Sigmoid colon (tissue), 7 donors: ENCODE measurements at places on chromosomes 2 and 18. TPM values are rescaled to one million over a fixed set of nuclear protein-coding genes. Genes with fewer than 3 reads are reported as not detected.
A peak's percentile ranks its signal among the peaks of the same experiment; 100 is the strongest.

- H3K4me3 ChIP-seq = no peak overlapping the region
- no peak overlapping the region for H3K27ac ChIP-seq
- H3K27me3 ChIP-seq = no peaks in the 10 kb centered on the region
- no peak for DNase-seq
- no peaks in the 10 kb centered on the region for H3K36me3 ChIP-seq
Observed at GRCh38 chr2:199692489-199692888, 158.5 kb downstream of the FTCDNL1 start.

DNA sequence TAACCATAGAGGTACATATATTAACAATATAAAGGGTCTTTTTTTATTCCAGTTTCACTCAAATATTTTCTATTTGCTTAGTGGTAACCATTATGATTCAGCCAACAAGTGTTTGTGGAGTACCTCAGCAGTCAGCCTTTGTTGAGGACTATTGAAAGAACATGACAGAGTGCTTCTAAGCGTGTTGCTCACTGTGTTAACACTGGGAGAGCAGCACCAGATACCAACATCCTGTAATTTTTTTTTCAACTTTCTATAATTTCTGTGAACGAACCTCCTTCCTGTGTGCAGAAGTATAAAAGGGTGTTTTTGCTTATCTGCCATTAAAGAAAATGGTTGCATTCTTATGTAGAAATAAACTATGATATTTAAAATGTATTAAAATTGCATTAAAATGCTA, 239.0 kb downstream of the PHLPP1 start:
- H3K4me1 ChIP-seq = no peaks in the 10 kb centered on the region
- no peak for DNase-seq
- H3K27me3 ChIP-seq = no peaks in the 10 kb centered on the region
- no peaks in the 10 kb centered on the region for H3K36me3 ChIP-seq
- H3K4me3 ChIP-seq = no peak overlapping the region
- no peak overlapping the region for H3K27ac ChIP-seq

GRCh38 chr2:199590321-199591203, 132.8 kb upstream of the SATB2 start:
- no peak for DNase-seq
- H3K4me3 ChIP-seq = no peak overlapping the region
- no peak overlapping the region for H3K27ac ChIP-seq
- no peaks in the 10 kb centered on the region for H3K36me3 ChIP-seq
- H3K27me3 ChIP-seq = no peaks in the 10 kb centered on the region
- no peaks in the 10 kb centered on the region for H3K4me1 ChIP-seq

- no peak for DNase-seq
- H3K27me3 ChIP-seq = no peaks in the 10 kb centered on the region
- no peaks in the 10 kb centered on the region for H3K4me1 ChIP-seq
- no peaks in the 10 kb centered on the region for H3K36me3 ChIP-seq
- H3K27ac ChIP-seq = no peak overlapping the region
Observed at GRCh38 chr18:11840493-11840892, 10.7 kb upstream of the CHMP1B start.

DNA sequence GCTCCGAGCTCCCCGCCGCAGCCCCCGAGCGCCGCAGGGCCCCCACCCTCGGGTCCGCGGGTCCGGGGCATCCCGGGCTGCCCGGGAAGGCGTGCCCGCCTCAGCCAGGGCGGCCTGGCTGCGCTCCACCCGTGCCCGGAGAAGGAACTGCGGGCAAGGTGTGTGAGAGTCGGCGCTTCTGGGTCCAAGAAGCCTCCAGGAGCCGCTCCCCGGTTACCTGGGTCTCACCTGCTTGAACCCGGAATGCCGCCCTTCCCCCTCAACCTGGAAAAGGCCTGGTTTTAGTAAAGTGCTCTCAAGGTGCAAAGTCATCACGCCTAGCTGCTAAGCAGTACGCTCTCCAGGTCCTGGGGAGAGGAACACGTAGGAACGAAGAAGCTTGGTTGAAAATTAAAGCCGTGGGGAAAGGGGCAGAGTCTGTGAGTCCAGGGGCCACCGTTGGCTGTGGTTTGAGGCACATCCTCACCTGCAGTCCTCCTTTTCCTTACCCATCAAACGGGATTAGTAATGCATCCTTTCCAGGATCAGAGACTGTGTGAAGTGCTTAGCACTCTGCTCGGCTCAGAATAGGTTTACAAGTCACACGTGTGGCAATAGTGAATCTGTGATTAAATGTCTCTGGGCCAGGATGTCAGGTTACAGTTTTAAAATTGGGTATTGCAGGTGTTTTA, 1.2 kb downstream of the ASAP2 start:
- H3K27me3 ChIP-seq = no peaks in the 10 kb centered on the region
- H3K27ac ChIP-seq = peak overlapping the region; percentile 84
- no peak for DNase-seq
- peak overlapping the region; percentile 79 for H3K4me3 ChIP-seq
- H3K4me1 ChIP-seq = peaks cover 33% of the 10 kb centered on the region

DNA sequence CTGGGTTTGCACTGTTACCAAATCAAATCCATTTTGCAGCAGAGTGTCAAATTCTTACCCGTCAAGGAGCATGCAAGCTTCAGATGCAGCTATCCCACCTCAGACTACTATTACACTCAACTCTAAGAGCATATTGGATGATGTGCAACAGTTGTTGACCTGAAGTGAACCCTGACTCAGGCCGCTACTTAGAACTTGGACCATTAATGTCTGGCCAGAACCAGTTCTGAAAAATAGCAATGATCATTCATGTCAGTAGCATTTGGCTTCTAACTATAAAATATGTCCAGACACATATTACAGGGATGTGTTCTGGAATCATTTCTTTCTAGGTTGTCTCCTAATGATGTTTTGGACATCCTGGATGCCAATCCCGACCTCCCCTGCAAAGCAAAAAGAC, 135.5 kb upstream of the PKDCC start:
- DNase-seq = no peak
- H3K4me1 ChIP-seq = peaks cover 23% of the 10 kb centered on the region
- H3K36me3 ChIP-seq = no peaks in the 10 kb centered on the region
- H3K27ac ChIP-seq = no peak overlapping the region
- H3K27me3 ChIP-seq = no peaks in the 10 kb centered on the region

GRCh38 chr18:24013051-24013450, 1.5 kb upstream of the TTC39C start:
- no peaks in the 10 kb centered on the region for H3K27me3 ChIP-seq
- H3K4me3 ChIP-seq = no peak overlapping the region
- H3K27ac ChIP-seq = no peak overlapping the region

GRCh38 chr2:166625670-166626069, 131.6 kb upstream of the SCN7A start:
- no peaks in the 10 kb centered on the region for H3K27me3 ChIP-seq
- no peak for DNase-seq
- no peak overlapping the region for H3K4me3 ChIP-seq

DNA sequence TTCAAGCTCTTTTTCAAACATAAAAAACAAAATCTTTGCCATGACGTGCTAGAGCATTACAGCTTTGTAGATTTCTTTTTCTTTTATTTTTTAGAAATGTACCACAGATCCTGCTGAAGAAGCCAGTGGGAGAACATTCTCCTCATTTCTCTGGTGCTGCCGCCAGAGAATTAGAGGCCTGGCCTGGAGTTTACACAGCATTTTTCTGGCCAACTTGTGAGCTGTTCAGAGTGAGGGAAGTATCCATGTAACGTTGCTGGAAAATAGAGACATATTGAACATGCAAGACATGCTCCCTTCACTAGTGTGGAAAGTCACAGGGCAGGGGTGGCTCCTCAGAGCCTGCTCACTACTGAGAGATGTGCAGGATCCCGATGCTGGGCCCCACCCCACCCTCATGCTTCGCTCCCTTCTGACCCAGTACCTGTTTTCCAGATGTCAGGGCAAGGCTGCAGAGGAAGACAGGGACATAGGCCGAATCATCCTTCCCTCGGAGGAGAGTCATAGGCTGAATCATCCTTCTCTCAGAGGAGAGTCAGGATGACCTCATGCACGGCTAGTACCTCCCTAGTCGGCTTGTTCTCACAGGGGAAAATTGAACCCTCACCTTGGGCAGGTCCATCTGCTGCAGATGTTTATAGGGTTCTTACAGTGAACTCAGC, 298.5 kb downstream of the INSIG2 start:
- H3K4me1 ChIP-seq = no peaks in the 10 kb centered on the region
- H3K4me3 ChIP-seq = no peak overlapping the region
- no peaks in the 10 kb centered on the region for H3K27me3 ChIP-seq
- no peaks in the 10 kb centered on the region for H3K36me3 ChIP-seq

GRCh38 chr18:31619291-31619690, 27.6 kb downstream of the TTR start:
- H3K36me3 ChIP-seq = no peaks in the 10 kb centered on the region
- no peak overlapping the region for H3K27ac ChIP-seq
- H3K4me1 ChIP-seq = no peaks in the 10 kb centered on the region
- no peaks in the 10 kb centered on the region for H3K27me3 ChIP-seq
- no peak for DNase-seq

GRCh38 chr2:195610717-195611116, 46.3 kb upstream of the SLC39A10 start:
- H3K4me3 ChIP-seq = no peak overlapping the region
- no peak for DNase-seq
- no peaks in the 10 kb centered on the region for H3K4me1 ChIP-seq
- no peak overlapping the region for H3K27ac ChIP-seq

DNA sequence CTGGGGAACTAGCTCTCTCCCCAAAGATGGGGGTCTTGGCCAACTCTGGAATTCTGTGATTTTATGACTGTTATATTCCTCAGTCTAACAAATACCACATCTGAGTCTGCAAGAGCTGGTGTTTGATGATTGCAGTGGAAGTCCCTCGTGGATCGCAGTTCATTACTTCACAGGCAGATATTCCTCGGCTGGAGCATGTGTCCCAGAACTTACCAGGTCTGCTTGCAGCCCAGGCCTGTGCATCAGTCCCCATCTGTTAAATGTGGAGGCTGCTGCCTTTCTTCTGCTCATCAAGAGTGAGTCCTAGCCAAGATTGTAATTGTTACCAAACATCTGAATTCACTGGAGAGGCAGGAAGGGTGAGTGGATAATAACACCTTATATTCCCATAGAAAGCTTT, 55.5 kb downstream of the PRKCE start:
- no peaks in the 10 kb centered on the region for H3K27me3 ChIP-seq
- DNase-seq = no peak
- H3K4me1 ChIP-seq = no peaks in the 10 kb centered on the region
- no peak overlapping the region for H3K27ac ChIP-seq
- no peaks in the 10 kb centered on the region for H3K36me3 ChIP-seq
- H3K4me3 ChIP-seq = no peak overlapping the region

RAB6C gene
- polyA plus RNA-seq = not detected

DNA sequence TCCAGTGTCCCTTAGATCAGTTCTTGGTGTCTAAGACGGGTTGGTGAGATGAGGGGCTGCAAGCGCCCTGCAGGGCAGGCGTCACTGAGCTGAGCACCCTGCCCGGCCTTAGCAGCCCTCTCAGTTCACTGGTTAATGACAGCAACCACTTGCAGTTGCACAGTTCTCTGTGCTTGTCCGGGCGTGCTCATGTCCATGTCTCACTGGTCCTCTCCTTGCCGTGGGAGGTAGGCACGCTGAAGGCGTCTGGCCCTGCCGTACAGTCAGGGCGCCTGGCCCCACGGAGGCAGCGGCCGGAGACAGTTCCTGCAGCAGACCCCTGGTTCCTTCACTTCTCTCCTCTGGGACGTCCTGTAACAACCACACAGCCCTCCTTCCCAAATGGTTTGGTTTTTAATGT, 75.3 kb downstream of the ARHGEF4 start:
- no peak for DNase-seq
- H3K27me3 ChIP-seq = no peaks in the 10 kb centered on the region
- no peak overlapping the region for H3K27ac ChIP-seq
- no peak overlapping the region for H3K4me3 ChIP-seq
- no peaks in the 10 kb centered on the region for H3K4me1 ChIP-seq

UPP2 gene
- polyA plus RNA-seq = 0.06 TPM

NT5DC4 gene
- not detected for polyA plus RNA-seq

NDUFAF7 gene
- 10.3 TPM for polyA plus RNA-seq

DNA sequence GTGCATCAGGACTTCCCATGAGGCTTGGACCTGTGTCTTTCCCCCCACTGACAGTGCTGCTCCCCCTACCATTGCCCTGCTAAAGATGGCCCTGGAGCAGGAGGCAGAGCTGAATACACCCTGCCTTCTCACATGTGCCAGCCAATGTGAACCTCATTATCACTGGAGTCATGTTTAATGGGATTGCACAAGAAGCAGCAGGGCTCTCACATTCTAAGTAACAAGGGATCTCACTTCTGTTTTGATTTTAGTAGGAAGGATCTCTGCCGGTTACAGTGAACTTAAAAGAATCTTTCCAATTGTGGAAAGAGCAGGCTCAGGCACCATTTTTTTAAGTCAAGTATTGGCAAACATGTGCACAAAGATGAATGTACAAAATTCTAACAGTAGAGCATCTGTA, 322.1 kb upstream of the MEX3C start:
- no peak overlapping the region for H3K4me3 ChIP-seq
- no peaks in the 10 kb centered on the region for H3K4me1 ChIP-seq
- no peak overlapping the region for H3K27ac ChIP-seq
- H3K36me3 ChIP-seq = no peaks in the 10 kb centered on the region
- no peak for DNase-seq

CRYGD gene
- not detected for polyA plus RNA-seq
